ENCODE measurements at places on chromosomes 5 and 9. TPM values are rescaled to one million over a fixed set of nuclear protein-coding genes. Genes with fewer than 3 reads are reported as not detected.
A peak's percentile ranks its signal among the peaks of the same experiment; 100 is the strongest.

The MCTP1 gene
- total RNA-seq = 5.6 TPM

The NXNL2 gene
- total RNA-seq = not detected

The LHX2 gene
- not detected for total RNA-seq

The MVB12B gene
- 11.0 TPM for total RNA-seq

DNA sequence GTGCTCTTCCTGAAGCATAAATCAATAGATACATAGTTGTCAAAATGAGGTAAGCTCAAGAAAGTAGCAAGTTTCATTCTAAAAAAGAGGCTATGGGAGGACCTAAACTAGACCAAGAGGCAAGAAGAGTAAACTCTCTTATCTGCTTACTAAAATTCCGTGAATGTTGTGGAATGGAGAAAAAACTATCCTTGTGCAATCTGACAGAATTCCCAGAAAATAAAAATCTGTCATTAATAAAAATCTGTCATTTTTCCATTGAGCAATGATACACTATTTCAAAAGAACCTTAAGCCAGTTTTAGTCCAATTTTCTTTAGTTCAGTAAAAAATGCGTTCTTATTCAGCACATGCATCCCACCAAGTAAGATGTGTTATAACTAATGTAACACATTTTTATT lies 15.9 kb upstream of the FANCC start:
- DNase-seq = no peak

GRCh38 chr9:90830977-90831376 lies 29.4 kb downstream of the SYK start:
- no peak for DNase-seq

DNA sequence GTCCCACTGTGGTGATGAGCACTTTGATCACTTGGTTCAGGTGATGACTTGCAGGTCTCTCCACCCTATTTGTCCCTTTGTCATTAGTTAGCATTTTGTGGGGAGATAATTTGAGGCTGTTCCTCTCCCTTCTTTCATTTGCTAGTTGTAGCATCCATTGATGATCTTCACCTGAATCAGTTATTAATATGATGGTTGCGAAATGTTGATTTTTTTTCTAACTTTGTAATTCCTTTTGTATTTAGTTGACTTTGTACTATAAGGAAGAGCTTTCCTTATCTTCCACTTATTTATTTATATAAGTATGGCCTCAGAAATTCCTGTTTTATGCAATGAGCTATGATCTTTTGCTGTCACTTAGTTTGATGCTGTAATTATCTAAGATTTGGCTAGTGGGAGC lies 12.6 kb downstream of the TRIO start:
- no peak for DNase-seq

DNA sequence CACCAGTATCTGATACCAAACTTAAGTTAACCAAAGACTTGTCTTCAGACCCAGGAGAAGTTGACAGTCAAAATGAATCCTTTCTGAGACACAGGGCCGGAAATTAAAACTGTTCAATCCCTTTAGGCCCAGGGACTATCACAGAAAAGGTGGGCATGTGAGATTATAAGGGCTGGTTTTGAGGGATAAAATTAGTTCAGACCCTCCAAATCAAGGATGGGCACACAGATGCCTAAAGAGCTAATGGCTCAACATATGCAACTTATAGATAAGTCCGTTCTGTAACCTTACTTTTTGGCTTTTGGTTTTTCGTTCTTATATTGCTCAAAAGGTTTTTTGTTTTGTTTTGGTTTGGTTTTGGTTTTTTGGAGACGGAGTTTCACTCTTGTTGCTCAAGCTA lies 129.6 kb upstream of the ABCA1 start:
- DNase-seq = no peak

GRCh38 chr5:135545099-135545498 lies 9.3 kb upstream of the NEUROG1 start:
- DNase-seq = no peak

- no peak for DNase-seq
These were observed 1.7 kb downstream of the CNOT8 start for GRCh38 chr5:154860123-154860522.

DNA sequence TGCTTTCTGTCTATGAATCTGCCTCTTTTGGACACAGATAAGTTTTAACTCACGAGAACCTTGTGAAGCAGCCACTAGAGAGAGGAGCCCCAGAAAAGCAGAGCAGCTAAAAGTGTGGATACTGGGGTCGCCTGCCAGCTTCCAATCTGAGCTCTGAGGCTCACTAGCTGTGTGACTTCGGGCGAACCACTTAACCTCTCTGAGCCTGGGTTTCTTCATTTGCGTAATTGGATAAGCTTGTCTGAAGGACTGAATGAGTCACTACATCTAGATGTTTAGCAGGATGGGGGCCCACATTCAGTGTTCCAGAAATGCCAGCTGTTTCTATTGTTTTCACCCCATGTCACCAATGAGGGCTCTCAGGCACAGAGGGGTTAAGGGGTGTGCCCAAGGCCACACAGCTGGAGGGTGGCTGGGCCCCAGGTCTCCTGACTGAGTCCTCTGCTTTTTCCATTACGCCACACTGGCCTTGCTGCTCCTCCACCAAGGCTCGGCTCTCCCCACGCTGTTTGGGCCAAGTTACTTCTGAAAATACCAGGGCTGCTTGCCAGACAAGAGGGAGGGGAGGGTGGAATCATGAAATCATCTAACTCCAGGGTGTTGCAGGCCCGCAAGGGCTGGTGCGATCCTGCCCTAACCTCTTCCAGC lies 36.2 kb downstream of the SH3PXD2B start:
- peak; percentile 92 for DNase-seq

GRCh38 chr5:27598576-27598975 lies 560.2 kb upstream of the CDH9 start:
- no peak for DNase-seq

GRCh38 chr5:32021771-32022170 lies 152.3 kb downstream of the GOLPH3 start:
- DNase-seq = no peak
